ENCODE measurements at places on chromosomes 6 and 20. TPM values are rescaled to one million over a fixed set of nuclear protein-coding genes. Genes with fewer than 3 reads are reported as not detected.

GRCh38 chr6:13733178-13733887, 21.7 kb upstream of the RANBP9 start:
- peak; percentile 81 for DNase-seq

GRCh38 chr6:107244082-107244741, 128.9 kb upstream of the BEND3 start:
- DNase-seq, result peak; percentile 64

GRCh38 chr6:149969635-149970034, 5.9 kb downstream of the ULBP1 start:
- DNase-seq, result no peak

Gene GINM1
- total RNA-seq, result 49.6 TPM

DNA sequence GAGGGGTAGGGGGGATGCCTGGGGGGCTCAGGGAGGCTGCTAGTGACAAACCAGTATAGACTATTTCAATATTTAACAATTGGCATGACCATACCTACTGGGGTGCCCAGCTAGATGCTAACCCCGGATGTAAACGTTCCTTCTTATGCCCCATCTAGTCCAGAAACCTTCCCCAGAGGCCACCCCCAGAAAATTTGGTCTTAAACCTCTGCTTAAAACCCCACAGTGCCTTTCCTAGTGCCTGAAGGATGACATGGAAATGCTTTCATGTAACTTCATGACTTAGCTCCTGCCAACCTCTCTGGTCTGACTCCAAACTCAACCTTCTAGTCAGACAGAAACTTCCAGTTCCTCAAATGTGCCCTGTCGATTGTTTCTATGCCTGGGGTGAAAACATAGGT, 52.0 kb downstream of the JPH2 start:
- DNase-seq, result peak; percentile 48

Gene OTOR
- not detected for total RNA-seq

DNA sequence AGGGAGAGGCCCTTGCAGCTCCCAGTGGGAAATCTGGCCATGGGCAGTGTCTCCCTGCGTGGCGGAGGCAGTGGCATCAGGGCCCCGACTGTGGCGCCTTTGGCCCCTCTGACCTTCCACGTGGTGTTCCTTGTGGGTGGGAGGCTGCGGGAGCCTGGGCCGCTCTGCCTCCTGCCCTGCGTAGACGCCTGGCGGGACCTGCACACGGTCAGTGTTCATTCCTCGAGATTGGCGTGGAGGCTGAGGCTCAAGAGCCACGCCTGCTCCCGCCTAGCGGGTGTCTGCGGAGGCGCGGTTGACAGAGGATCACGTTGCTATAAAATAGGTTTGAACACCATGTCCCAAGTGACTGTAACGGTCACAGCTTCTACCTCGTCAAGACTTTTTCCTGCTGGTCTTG, 14.0 kb downstream of the COL9A3 start:
- no peak for DNase-seq

GRCh38 chr6:113596387-113597230, 260.5 kb upstream of the MARCKS start:
- DNase-seq, result peak; percentile 11

Gene DNAH8
- not detected for total RNA-seq

GRCh38 chr20:25016471-25016870, 23.9 kb upstream of the APMAP start:
- no peak for DNase-seq

GRCh38 chr6:22141241-22141745, 155.5 kb downstream of the PRL start:
- peak; percentile 19 for DNase-seq

DNA sequence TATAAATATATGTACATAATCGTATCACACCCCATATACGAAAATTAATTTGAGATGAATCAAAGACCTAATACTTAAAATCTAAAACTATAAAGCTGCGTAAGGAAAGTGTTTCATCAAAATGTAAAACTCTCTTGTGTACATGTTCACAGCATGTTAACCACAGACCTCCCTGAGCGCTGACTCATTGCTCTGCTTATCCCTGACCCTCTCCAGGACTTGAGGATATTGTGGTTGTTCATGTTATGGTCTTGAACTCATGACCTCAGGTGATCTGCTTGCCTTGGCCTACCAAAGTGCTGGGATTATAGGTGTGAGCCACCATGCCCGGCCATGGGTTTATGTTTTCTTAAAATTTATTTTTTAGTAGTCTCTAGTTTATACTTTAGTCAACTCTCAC, 14.2 kb downstream of the FAM83B start:
- peak; percentile 46 for DNase-seq

Data from RPMI7951 (cell line).